Stimulated activated CD4-positive, alpha-beta T cell treated with anti-CD3 and anti-CD28 coated beads, Interleukin-4, amount 100 ng/mL, for 24 hours (primary cell): ENCODE measurements at places on chromosomes 6 and 20.

DNA sequence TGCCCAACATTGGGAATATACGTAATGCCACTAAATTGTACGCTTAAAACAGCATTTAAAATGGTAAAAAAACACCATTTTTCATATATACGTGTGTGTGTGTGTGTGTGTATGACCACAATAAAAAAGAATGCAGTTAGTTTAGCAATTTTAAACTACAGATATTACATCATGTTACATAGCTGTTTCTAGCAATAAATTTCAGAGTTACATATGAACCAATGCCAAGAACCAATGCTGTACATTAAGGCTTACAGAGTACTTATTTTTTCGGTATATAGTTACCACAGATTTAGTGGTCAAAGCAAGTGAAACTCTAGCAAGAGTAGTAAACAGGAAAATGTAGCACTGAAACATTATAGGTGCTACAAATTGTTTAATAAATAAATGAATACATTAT, 119.3 kb downstream of the PDE10A start:
- no peak for DNase-seq

- no peak for DNase-seq
Observed at GRCh38 chr6:69647726-69648125, 149.1 kb downstream of the LMBRD1 start.

DNA sequence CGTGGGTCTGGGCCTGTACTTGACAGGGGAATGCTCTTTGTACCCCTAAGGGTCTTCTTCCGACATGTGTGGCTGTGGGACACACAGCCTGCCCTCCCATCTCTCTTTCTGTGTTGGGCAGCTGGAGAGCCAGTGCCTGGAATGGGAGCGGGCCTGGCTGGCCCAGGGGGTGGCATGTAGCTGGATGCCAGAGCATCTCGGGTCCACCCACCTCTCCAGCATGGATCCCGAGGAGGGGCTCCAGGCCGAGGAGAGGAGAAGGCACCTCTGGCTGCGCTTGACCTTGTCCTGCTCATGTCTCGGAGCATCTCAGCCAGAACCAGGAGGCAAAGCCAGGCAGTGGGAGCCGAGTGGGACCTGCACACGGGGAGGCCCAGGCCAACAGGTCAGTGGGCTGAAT, 16.0 kb downstream of the CDH4 start:
- DNase-seq: no peak

DNA sequence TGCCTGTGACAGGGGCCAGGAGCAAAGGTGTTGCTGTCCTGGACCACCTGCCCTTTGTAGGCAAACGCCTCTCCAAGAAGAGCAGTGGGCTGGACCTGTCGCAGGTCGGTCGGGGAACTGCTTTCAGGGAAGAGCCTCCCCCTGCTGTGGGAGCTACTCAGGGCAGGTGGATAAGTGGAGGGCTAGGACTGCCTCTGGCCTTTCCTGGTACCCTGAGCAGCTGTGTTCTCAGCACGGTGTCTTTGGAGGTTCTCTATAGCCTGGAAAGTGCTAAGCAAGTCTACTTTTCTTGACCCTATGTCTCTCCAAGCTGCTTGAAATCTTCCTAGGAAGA, 35.0 kb downstream of the BPIFB1 start:
- no peak for DNase-seq
